ENCODE measurements at places on chromosomes 13 and 19.

DNA sequence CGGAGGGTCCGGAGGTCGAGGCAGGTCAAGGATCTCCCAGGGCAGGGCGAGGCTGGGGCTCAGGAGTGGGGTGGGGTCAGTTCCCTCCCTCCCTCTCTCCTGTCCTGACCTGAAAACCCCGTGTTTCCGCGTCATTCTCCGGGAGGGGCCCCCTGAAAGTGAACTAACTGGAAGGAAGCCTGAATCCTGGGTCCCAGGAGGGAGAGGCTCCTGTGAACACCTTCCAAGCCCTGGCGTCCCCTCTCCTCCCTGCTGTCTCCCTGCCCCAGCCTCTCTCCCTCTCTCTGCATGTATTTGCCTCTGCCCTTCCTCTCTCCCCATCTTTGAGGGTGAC is 741 bp upstream of the CADM4 start:
- DNase-seq, result no peak

- DNase-seq, result peak; percentile 70
These were observed at the start of gene EHD2 for GRCh38 chr19:47713046-47714021. Gene EHD2, plus strand, starts transcription at chr19:47713422. Its CDS starts 3,191 bp downstream, at chr19:47716613.

DNA sequence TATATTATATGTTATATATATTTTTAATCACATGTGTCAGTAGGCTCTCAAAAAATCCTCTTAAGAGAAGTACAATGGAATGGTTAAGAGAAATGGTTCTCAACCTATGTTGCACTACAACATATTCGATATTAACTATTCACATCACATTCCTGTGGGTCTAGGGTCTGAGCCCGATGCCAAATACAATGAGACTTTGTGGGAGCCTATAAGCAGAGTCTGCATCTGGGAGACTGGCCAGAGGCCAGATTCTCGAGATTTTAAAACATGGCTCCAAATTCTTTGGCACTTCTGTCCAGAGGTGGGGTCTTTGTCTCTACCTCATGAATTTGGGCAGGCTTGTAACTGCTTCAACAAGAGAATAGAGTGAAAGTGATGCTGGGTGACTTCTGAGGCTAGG is 79.4 kb upstream of the NBEA start:
- no peak for DNase-seq

- DNase-seq, result no peak
These were observed 53.2 kb upstream of the EEF1AKMT1 start for GRCh38 chr13:20826843-20827560.

GRCh38 chr19:58399903-58400302 is 4.4 kb downstream of the RNF225 start:
- no peak for DNase-seq

DNA sequence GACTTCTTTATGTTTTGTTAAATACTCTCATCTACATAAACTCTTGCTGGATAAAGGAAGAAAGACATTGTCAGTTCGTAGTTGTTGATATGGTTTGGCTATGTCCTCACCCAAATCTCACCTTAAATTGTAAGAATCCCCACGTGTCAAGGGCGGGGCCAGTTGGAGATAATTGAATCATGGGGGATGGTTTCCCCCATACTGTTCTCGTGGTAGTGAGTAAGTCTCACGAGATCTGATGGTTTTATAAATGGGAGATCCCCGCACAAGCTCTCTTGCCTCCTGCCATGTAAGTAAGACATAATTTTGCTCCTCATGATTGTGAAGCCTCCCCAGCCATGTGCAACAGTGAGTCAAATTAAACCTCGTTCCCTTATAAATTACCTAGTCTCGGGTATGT is 3.6 kb downstream of the ADGRE1 start:
- DNase-seq, result no peak

- DNase-seq, result no peak
These were observed 33.9 kb upstream of the SEMA6B start for GRCh38 chr19:4593409-4593851.

- DNase-seq, result no peak
These were observed 34.3 kb upstream of the STARD13 start for GRCh38 chr13:33319859-33320258.

- peak; percentile 78 for DNase-seq
These were observed 8.6 kb upstream of the NAPA start for GRCh38 chr19:47523473-47523872.

DNA sequence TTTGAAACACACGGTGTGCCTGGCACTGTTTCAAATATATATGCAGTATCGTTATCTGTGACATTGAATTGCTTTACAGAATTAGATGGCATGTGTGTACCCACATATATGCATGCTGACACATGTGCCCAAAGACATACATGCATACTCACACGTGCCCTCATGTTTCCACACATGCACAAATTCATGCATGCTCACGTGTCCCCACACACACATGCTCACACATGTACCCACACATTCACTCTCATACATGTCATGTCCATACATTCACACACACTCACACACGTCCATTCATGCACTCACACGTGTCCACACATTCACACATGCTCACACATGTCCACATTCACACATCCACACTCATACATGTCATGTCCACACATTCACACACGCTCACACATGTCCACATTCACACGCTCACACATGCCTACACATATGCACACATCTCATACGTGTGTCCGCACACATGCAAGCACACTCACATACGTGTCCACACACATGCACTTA is 17.9 kb upstream of the C13orf46 start:
- DNase-seq, result no peak

DNA sequence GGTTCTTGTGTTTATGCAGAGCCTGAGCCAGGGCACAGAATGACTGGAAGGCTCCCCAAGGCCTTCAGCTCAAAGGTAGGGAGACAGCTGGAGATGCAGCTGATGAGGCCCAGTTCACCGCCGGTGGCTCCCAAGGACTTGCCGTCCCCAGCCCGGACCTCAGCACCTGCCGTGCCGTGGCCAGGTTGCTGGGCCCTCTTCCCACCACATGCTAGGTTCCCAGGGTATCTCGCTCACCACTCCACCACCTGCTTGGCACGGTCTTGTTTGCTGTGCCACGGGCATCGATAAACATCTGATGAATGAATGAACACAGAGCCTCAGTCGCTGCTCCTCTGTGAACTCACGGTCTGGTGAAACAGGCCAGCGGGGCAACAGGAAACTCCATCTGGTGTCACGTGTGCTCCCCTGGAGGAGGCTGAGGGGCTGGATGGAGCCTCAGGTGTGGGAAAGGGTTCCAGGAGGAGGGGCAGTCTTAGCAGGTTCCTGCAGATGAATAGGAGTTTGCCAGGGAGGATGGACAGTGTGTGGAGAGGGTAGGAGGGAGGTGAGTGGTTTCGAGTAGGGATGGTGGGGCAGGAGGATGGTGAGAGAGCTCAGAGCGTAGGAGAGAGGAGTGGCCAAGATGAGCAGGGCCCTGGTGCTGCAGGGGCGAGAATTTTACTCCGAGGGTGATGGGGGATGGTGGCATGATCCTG is 3.6 kb upstream of the KLK14 start:
- no peak for DNase-seq

GRCh38 chr19:19749117-19749907 is 16.4 kb upstream of the ZNF14 start:
- no peak for DNase-seq

DNA sequence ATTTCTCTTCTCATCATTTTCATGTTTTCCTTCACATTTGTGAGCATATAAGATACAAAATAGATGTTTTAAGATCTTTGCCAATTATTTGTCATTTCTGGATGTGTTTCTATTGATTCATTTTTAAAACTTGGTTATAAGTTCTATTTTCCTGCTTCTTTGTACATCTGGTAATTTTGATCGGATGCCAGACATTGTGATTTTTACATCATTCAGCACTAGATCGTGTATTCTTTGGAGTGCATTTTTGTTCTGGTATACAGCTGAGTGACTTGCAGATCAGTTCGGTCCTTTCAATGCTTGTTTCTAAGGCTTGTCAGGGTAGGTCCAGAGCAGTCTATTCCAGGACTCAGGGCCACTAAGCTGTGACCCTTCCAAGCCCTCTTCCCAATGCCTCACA is 198.2 kb downstream of the KLF12 start:
- no peak for DNase-seq

DNA sequence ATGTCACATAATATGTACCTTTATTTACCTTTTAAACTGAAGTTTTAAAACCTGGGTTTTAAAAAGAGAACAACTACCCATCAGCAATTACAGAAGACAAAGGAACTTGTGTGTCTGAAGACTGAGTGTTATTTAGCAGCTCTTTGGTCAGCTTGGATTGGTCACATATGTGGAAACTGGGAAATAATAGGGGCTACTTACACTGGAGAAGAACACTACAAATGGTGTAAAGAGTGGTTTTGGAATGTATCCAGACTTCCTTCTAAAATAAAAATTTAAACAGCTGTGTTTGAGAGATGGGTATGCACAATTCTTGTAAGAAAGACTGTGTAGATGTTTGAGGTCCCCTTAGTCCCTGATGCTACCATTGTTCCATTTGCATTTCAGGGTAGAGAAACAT is 13.3 kb downstream of the TNFRSF19 start:
- DNase-seq, result no peak

DNA sequence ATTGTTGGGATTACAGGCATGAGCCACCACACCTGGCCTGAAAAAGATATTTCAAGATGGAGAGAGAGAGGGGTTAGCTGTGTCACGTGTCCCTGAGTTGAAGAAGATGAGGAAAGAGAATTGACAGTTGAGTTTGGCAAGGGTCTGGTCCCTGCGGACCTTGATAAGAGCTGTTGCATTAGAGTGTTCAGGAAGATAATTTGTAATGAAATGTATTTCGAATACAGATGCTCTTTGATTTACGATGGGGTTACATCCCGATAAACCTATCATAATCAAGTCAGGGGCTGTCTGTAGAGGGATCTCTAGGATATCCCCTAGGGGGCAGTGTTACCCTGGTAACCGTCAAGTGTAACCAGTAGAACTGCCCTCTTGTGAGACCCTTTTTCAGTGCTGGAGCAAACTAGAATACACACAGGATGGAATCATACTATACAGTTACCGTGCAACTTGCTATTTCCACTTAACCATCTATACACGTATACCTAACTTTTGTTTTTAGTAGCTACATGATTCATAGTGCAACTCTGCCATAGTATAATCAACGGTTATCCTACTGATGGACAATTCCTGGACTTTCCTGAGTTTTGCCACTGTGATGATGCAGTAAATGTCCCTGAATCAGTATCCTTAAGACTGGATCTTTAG is 1.5 kb upstream of the ELOF1 start:
- peak; percentile 87 for DNase-seq

DNA sequence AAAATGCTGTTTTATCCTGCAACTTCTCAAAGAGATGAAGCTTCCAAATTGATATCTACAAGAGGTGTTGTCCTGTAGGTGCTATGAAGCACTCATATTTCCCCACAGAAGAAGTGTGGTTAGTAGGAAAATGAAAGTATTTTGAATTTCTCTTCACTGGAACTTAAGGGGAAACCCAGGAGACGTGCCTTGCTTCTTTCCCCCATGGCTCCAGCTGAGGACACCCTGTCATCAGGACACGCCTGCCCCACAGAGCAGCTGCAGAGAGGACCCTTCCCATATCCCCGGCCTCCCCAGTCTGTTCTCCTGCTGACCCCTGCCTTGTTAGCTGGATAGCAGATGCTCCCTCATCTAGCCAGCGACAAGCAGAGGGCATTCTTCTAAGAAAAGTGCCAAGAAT is 371.3 kb downstream of the COG6 start:
- no peak for DNase-seq
